ENCODE measurements at places on chromosomes 5 and 9.

DNA sequence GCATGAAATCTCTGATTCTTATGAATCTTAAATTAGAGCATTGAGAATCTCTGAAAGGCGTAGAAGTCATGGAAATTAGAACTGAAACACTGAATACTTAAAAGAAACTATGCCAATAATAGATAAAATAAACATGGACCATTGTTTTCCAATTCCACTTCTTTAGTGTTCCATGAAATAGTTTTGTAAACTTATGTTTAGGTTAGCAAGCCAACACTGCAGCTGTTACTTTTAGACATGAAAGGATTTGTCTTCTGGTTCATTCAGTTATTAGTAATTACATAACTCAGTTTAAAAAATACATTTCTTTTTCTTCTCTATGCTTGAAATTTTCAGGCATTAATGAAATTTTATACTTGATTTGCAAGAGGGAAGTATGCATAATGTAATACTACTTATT lies 733.4 kb upstream of the NUDT12 start:
- DNase-seq = no peak

- peak; percentile 58 for DNase-seq
These were observed 31.2 kb upstream of the AFAP1L1 start for GRCh38 chr5:149240354-149240998.

DNA sequence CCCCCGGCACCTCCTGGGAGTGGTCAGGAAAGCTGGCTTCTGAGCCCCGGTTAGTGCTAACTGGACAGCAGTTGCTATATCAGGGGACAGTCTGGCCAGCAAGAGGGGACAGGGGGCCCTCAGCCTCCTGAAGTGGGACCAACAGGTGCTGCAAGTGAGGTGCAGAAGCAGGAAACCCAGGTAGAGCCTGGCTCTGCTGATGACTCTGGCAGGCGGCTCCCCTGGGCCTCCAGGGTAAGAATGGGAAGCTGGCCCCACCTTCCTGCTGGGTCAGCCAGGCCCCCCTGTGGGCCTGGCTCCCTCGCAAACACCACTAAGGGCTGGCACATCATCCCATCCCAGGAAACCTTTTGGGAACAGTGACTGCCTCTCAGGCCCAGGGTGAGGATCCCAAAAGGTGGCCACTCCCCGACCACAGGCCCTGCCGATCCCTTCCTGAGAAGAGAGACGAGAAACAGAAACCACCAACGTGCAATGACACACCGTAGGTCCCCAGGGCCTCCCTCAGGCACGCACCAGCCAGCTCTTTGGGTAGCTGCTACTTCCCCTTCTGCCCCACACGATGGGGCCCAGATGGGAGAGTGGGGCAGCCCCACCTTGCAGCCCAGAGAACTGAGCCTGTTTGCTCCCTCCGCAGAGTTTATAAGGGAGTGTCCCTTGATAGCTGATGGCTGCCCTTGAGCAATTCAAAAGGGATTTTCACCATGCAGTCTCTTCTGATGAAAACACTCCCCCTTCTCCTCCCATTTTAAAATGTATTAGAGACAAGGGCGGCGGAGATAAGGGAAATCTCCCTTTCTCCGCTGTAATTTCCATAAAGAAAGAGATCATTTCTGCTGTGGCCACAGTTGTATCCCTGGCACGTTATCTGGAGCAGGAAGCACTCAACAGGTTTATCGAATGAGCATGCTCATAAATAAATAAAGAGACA lies 76.8 kb downstream of the STK10 start:
- DNase-seq = peak; percentile 42

GRCh38 chr5:172853355-172853975 lies 19.4 kb downstream of the ERGIC1 start:
- DNase-seq = no peak

DNA sequence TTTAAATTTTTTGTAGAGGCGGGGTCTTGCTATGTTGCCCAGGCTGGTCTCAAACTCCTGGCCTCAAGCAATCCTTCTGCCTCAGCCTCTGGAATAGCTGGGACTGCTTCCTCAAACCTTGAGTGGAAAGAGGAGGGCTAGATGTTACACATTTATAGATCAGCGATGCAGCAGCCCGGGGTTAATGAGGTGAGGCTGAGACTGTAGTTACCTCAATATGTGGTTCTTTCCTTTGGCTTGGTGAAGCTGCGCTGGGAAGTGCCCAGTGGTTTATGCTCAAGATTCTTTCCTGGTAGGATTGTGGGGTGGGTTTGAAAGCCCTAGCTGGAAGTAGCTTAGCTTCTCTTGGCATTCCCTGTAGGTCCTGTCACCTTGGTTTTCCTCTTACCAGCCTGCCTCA lies 22.5 kb downstream of the ZNF618 start:
- no peak for DNase-seq

DNA sequence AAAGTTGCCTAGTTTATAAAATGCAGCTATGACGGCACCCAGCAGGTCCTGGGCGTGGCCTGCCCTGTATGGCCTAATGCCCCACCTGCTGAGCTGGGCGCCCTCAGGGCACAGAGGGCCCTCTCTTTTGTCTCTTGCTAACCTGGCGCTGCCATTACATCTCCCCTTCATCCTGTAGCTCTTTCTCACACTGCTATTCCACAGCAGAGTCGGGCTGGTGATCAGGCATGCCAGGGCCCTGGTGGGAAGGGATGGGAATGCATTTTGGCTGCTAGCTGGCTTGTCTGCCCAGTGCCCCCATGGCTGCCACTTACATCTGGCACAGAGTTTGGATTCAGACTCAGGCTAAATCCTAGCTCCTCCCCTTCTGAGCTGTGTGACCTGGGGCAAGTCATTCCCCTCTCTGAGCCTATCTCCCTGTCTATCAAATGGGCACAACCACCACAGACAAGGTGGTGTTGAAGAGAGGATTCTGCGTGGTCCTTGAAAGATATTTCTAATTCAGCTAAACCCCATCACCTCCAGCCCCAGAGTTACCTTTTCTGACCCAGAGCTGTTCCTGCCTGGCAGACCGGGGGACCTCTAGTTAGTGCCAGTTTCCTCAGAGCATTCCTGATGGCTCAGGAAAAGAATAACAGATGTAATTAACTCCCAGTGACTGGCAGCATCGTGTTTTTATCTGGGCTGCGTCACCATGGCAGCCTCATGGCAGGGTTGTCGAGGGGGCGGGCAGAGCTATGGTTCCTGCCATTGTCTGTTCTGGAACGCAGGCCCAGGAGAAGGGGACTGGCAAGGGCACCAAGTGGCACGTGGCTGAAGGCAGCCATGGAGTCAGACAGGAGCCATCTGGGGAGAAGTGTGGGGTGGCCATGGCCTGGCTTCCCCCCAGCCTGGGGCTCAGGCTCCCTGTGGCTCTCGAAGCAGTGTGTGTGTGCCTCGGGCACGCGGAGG lies 6.3 kb downstream of the PRR7 start:
- DNase-seq = no peak

DNA sequence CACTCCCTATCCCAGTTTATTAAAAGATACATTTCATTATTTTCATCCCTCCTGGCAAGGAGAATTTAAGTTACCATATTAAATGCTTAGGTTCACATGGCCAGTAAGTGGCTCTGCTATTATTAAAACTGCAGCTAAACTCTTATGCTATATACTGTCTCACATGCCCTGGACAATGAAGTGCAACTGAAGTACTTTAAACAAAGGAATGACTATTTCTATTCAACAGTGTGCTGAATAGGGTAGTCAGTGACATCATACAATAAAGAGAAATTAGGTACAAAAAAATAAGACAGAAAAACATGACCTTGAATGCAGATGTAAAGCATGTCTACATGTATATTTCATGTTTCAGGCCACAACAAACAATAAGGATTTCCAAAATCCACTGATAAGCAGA lies 282.6 kb upstream of the SMC2 start:
- no peak for DNase-seq

- DNase-seq = no peak
These were observed 7.3 kb upstream of the BARHL1 start for GRCh38 chr9:132575005-132575609.

DNA sequence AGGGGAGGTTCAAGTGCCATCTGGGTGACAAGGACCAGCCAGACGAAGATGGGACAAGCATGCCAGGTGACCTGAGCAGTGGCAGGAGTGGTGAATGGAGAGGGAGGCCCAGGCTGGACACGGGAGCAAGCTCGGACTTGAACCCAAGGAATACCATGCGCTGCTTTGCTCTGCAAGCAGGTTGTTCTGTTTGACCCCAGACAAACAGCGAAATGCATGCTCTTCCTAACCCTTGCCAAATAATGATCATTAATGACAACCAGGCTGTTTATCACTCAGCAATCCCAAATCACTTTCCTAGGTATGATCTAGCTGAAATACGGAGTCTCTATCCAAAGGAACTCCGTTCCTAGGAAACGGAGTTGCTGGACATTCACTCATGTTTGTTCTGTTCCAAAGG lies 77.4 kb downstream of the PTPDC1 start:
- no peak for DNase-seq

DNA sequence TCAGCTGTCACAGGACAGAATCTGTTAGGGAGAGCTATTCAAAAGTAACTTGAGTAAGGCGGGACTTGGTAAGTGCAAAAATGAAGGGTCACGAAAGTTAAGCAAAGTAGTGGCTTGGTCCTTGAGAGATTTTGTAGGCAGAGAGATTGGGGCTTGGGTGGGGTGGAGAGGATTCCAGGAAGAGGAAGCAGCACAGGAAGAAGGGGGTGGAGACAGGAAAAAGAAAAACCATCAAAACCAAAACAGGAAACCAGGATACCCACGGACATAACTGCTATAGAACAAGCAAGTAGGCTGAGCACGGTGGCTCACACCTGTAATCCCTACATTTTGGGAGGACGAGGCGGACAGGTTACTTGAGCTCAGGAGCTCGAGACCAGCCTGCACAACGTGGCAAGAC lies 3.7 kb downstream of the ROPN1L start:
- DNase-seq = no peak

DNA sequence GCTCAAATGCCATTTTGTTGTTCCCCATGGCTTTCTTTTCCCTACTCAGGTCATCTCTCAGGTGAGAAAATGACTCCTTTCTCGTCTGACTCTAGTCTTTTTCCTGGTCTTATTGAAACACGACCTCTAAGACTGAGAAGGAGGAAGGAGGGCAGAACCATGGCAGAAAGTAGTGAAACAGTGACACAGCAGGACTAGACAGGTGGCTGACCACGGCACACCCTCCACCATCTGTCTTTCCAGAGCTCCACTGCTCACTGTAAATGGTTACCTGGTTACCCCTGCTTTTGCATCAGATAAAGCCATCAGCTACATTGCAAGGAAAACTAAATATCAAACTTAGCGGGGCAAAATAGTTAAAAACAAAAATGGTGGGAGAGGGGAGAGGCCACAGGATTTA lies 30.9 kb downstream of the NR4A3 start:
- DNase-seq = no peak
